ENCODE measurements at places on chromosomes 11 and 22.

DNA sequence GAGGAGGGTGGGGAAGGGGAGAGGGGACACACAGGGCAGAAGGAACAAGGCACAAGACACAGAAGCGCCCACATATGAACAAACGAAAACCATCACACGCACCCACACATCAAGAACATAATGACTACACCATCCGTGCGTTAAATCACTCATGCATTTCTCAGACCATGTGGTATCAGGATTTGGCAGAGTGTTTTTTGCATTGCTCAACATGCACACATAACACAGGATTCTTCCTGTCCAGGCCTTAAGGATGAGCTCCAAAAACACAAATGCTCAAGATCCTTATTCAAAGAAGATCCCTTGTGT, 309.5 kb downstream of the CADM1 start:
- no peak for DNase-seq

DNA sequence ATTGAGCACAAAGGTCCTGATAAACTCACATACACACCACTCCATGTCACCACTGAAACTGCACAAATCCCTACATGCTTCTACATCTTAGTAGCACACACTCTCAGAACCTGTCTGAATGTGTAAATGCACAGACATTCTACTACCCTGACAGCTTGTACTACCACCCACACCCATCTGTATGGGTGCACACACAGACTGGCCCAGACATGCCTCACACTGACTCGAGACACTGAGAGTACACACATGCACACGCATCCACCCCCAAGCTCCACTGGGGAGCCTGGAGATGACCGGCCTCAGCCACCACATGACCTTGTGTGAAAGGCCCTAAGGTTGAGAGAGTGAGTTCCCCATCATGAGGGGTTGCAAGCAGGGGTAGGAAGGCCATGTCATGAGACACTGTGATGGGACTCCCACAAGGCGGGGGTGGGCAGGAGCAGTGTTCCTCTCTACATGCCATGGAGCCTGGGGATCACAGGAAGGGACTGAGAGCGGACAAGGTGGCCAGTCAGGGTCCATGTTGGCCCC, 28.1 kb downstream of the ARAP1 start:
- DNase-seq: no peak

DNA sequence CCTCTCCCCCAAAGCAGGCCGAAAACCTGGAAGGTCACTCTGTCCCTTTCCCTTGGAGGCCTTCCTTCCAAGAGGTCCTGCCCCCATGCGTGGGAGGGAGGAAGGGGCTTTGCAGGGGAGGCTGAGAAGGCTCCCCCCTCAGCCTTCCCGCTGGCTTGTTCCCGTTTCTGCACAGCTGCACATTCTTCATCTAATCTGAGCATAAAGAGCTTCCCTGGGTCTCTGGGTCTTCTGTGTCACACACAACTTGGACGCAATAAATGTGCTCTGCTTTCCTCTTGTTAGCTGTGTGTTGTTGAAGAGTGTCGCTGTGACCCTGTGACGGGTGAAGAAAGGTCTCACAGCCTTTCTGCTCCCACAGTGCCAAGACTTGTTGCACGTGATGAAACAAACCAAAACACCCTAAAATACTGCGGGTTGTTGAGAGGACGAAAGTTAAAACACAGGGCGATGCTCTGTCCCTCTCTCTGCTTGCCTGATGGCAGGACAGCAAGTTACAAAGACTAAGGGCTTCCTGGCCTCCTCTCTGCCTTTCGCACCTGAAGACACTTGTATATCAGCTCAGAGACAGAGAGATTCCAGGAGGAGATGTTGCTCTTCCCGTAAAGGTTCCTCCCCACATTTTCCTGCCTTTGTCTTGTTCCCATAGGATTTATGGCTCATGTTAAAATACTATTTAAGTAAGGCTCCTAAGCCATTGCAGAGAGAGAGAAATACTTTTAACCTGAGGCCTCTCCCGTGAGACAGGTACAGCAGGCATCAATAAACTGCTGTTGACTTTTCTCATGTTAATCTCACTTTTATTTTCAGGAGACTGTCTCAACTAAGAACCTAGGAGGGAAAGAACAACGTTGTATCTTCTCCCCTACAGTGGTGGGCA, 15.4 kb upstream of the IFITM3 start:
- no peak for DNase-seq

GRCh38 chr11:129163714-129164164, 28.4 kb downstream of the ARHGAP32 start:
- no peak for DNase-seq

- DNase-seq: no peak
These were observed 18.0 kb downstream of the PPP2R1B start for GRCh38 chr11:111748035-111748804.
